ENCODE measurements at places on chromosomes 1 and 21.

DNA sequence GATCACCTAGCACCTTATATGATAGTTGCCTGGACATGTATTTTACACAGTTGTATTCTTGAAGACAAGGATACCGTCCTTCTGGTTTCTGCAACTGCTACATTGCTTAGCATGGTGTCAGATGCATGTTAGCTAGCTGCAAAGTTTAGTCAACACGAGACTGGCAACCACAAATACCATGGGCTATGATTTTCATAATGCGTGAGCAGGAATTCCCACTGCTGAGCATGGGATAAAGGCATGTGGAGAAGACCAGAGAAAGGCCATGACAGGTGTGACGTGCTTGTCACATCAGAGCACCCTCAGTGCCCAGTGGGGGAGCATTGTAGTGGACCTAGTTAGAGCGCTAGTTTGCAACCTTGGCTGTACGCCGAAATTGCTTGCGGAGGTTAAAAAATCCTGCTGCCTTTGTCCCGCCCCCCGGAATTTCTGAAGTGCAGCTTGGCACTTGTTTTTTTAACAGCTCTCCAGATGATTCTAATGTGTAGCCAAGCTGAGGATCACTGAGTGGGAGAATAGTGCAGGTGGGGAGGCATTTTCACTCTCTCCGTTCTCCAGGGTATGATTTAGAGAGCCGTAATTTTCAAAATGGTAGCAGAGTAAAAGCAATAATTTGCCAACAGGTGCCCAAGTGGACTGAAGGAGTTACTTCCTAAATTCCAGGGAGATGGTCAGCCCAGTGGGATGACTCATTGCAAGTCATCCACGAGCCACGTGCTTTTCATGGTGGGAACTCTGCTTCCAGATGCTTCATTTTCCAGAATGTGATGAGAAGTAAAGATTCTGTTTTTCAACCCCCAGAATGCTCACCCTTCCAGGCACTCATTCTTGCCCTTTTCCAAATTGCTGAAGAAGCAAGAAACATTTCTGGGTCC, 81.0 kb downstream of the CNIH3 start:
- DNase-seq = peak; percentile 59

DNA sequence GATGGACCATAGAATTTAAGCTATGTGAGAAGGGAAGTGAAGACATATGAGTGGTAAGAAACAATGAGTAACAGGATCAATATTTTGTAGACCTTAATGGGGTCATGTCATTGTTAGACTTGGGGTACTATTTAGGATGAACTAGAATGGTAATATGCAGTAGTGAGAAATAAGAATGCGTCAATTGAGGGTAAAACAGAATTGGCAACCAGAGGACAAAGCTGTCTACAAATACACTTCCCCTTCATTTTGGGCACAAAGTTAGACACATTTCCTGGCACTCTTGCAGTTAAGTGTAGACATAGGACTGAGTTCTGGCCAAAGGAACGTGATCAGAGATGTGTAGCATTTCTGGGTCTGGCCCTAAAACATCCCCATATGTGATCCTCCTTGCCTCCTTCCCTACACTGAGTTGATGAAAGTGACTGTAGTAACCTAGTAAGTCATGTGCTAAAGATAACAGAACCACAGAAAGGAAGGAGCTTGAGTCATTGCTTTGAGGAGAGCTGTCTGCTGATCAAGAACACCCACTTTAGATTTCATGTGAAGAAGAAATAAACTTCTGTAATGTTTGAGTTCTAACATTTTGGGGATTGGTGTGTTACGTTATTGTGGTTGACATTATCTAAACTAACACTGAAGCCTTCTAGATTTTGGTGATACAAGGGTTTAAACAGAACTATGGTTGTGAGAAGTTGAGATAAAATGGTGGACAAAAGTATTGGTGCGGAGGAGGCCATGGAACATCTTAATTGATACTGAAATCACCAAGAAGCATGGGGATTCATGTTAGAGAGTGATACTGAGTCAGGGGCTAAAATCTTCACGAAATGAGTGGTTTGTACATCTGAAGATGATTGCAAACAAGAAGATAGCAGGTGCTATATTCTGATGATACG, 41.7 kb downstream of the CD55 start:
- DNase-seq = peak; percentile 39

DNA sequence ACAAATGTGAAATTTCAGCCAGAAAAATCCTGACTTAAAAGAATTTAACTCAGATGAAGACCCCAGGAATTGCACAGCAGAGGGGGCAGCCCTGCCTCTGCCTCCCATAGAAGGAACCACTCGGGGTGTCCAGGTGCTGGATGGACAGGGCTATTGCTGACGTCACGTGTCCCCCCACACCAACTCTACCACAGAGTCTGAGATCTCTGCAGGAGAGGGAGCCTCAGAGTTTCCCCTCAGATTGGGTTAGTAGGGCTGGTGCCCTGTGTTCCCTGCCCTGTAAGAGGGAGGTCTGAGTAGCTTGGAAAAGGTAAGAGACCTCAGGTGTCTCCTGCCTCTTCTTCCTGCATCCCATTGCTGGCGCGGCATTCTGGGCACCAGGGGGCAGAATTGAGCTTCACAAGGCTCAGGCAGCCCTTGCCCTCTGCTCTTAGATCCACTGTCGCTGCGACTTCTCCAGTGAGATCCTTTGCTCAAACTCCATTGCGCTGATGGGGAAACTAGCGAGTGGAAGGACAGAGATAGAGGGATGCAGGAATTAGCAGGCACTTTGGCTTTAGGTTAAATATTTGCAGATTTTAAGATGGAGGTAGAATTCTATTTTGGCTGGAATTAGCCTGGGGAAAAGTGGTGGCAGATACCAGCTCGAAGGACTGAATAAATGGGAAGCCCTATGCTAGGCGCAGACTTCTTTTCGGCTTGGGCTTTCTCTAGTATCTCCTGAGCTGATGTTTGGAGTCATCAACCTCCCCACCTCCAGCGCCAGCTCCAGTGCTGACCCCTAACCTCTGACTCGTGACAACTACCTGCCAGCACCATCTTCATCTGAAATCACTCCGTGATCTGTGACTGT, 42.8 kb upstream of the DMBX1 start:
- DNase-seq = peak; percentile 63

DNA sequence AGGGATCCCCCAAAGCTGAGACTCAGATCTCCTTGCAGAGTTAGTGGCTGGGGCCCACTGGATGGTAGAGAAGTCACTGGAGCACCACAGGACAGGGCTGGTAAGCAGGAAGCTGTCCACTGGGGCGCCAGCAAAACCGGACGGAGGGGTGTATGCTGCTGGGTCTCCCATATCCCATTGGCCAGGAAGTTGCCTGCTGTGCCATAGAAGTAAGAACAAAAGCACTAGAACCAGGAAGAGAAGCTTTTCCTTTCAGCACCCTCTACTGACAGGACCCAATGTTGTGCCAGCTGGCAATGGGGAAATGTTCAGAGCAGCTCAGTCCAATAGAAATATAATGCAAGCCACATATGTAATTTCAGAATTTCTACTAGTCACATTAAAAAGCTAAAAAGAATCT, 146.6 kb downstream of the SPATA46 start:
- no peak for DNase-seq

DNA sequence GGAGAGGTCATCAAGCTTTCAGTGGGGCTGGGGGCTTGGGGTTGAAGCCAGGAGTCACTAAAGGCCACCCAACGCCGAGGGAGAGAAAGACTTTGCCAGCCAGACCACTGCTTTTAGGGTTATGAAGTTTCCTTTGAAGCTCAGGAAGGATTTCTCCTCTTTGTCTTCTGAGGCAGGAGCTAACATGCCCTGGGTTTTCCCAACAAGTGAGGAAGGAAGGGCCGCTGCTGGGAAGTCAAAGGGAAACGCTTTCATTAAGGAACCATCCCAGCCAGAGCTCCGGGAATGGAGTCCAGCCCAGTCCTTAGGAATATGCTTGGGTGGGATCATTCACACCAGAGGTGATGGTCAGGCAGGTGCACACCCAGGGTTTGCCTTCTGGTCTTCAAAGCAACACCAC, 436.9 kb downstream of the PRDM2 start:
- no peak for DNase-seq

- no peak for DNase-seq
Measured at GRCh38 chr1:57089855-57090254, 124.0 kb upstream of the C8B start.

DNA sequence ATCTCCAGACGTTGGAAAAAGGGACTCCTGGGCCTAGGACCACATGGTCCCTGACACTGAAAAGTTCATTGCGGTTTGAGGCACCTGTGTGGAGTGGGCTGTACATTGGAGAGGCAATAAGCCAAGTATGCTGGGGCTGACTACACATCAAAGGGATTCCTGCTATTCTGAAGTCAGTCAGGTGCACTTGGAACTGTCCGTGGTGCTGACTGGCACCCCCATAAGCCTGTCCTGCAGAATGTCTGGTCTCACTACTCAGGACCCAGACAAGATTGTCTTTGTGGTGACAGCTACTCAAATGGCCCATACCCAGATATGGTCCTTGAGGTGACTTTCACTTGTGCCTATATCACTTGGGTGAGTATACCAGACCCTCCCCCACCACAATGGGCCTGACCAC, 150.6 kb downstream of the RWDD3 start:
- peak; percentile 6 for DNase-seq

DNA sequence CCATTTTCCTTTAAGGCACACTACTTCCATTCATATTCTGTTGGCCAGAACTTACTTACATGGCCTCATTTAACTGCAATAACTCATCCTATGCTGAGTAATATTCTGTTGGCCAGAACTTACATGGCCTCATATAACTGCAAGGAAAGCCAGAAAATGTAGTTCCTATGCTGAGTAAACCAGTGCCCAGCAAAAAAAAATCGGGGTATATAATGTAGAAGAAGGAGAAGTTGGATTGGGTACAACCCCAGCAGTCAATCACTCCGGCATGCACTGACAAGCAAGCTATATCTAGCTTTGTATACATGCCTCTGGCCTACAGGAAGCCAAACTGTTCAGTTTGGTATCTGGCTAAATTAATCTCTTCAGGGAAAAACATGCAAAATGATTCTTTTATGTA, 39.4 kb upstream of the PPIH start:
- no peak for DNase-seq

DNA sequence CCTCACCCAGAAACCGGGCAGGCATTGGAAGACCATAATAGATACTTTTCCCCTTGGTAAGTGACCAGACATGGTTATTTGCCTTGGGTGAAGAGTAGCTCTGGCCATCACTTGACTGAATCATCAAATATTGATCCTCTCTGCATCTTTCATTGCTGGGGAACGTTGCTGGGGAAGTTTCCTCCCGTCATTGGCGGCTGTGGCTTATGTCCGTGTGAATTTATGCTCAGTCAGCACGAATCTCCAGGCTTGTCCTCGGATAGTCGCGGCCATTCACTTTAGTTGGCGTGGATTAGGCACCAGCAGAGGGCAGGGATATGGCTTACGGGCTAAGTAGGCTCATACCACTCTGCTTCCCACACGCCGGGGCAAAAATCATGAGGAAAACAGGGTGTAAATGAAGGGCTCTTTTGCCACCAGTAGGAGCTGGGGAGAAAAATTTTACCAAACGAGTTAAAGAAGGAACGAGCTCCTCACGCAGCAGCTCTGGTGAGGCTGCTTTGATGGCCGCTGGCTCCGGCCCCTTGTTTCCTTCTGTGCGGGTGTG, 473.4 kb downstream of the CAMTA1 start:
- no peak for DNase-seq

GRCh38 chr1:191255354-191256054, 777.8 kb upstream of the BRINP3 start:
- DNase-seq = no peak

DNA sequence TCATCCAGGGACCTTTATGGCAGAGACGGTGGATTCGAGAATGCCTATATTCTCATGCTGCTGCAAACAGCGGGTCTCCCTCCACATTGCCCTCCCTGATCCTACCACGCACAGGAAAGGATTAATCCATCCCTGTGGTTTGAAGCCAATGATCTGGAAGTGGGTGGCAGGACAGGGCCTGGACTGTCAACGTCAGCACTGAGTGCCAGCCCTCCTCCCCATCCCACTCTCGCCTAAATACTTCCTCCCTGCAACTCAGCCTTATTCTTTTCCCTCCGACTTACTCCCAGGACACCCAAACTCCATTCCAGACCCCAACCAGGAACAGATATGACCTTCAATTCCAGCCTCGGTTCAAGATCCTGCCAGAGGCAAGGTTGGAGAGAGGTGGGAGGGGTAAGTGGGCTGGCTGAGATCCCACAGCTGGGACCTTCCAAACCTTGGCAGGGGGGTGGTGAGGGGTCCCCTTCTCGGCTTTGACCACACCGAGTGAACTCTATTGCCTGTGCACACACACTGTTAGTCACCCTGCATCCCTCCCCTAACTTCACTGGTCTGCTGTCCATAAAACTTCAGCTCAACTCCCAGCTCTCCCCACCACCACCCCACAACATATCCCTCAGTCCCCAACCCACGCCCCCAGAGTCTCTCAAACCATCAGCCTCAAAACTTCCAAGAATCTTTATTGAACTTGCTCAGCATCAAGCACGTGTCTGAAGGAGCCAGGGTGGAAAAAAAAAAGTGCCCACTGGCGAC, 2.4 kb upstream of the S100A5 start:
- DNase-seq = no peak

DNA sequence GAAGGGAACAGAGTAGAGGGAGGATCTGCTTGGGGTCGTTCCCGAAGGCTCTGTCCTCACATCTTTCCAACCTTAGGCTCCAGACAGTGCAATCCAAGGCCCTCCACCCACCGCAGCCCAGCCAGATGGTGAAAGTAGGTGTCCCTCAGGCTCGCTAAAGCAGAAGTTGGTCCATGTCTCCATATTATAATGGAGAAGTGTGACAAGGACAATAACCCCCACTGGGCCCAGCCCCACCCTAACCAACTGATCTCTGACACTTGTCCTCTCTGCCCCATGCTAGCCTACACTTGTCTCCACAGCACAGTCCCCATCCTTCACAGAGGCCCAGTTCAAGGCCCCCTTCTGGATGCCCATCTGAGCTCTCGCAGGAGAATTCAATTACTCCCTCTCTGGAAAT, 48.7 kb downstream of the DMAP1 start:
- no peak for DNase-seq

GRCh38 chr1:54424398-54424797, 18.2 kb upstream of the SSBP3 start:
- no peak for DNase-seq

GRCh38 chr21:35340273-35340672, 291.2 kb upstream of the RUNX1 start:
- DNase-seq = no peak

GRCh38 chr1:62245201-62245600, 50.6 kb downstream of the L1TD1 start:
- no peak for DNase-seq

- DNase-seq = no peak
Measured at GRCh38 chr1:196516373-196516772, 91.9 kb downstream of the KCNT2 start.

DNA sequence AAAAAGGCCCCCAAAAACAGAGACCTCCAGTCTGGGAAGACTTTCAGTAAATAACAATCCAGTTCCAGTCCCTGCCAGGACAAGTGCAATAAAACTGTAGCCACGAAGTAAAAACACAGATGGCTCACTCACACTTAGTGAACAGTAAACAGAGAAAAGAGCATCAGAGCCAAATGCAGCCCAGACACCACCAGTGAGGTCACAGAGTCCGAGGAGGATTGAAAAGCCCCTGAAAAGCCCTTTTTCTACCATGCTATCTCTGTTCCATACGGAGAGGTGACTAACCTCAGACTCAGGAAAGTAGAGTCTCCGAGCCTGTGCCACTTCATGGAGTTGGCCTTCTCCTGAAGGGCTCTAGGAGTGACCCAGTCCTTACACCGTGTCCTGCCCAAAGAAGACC, 84.5 kb downstream of the COLGALT2 start:
- DNase-seq = peak; percentile 77

Measured in mesenchymal stem cell (in vitro differentiated cells and primary cell).